ENCODE measurements at places on chromosomes 1 and 21. TPM values are rescaled to one million over a fixed set of nuclear protein-coding genes. Genes with fewer than 3 reads are reported as not detected.

- peak; percentile 85 for DNase-seq
Observed at GRCh38 chr21:41783476-41784180, 16.8 kb upstream of the RIPK4 start.

DNA sequence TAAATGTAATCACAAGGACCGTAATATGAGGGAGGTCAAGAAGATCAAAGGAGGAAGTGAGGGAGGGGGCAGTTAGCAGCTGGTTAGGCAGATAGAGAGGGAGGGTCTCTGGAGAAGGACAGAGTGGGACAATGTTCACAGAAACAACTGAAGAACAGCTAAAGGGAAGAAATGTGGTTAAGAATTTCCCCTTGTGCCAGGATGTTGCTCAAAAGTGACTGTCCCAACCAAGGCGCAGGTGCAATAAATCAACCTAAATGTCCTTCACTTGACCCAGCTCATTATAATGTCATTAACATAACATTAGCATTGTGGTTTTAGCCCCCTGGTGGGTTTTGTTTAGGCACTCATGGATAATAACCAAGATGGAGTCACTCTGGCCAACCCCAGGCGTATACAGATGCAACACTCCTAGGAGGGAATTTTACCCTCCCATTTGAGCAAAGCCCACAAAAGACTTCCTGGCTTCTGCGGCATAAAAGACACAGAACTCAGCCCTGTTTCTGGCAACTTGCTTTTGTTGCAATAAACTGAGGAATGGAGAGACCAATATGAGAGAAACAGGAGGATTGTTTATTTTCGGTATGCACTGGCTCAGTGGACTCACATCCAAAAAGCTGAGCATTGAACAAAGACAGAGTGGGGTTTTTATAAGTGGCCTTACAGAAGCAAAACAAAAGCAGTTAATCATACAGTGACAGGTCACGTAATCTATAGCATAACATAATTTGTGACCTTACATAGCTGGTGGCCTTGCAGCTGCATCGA, 7.3 kb upstream of the CA6 start:
- no peak for DNase-seq

- no peak for DNase-seq
Observed at GRCh38 chr1:42322577-42322976, 12.5 kb downstream of the FOXJ3 start.

DNA sequence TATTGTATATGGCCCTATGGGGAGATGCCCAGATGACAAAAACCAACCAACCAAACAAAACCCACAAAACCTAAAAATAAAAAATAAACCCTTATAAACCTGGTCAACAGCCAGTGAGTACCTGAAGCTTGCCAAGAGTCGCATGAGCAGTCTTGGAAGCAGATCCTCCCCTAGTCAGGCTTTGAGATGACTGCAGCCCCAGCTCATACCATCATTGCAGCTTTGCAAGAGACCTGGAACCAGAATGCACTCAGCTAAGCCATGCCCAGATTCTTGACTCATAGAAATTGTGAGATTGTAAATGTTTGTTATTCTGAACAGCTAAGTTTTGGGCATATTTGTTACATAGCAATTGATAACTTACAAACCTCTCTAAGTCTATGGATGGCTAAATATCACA, 326.8 kb downstream of the HLX start:
- no peak for DNase-seq

- no peak for DNase-seq
Observed at GRCh38 chr1:215083383-215083961, 935 bp downstream of the KCNK2 start.

DNA sequence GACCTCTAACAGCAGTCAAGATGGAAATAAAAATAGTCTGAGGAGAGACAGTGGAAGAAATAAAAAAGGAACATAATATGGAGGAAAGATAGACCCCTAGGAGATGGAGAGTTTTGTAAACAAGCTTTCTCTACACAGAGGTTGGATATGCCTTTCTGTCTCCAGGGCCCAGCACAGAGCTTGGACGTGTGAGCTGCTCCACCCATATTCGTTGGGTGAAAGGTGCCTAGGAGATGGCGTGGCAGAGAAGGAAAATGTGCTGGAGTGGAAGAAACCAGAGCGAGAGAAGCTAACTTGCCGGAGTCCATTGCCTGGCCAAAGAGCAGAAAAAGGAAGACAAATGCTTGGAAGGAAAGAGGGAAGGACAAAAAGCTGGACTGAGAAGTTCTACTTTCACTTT, 78.3 kb upstream of the LMO4 start:
- DNase-seq: no peak

DNA sequence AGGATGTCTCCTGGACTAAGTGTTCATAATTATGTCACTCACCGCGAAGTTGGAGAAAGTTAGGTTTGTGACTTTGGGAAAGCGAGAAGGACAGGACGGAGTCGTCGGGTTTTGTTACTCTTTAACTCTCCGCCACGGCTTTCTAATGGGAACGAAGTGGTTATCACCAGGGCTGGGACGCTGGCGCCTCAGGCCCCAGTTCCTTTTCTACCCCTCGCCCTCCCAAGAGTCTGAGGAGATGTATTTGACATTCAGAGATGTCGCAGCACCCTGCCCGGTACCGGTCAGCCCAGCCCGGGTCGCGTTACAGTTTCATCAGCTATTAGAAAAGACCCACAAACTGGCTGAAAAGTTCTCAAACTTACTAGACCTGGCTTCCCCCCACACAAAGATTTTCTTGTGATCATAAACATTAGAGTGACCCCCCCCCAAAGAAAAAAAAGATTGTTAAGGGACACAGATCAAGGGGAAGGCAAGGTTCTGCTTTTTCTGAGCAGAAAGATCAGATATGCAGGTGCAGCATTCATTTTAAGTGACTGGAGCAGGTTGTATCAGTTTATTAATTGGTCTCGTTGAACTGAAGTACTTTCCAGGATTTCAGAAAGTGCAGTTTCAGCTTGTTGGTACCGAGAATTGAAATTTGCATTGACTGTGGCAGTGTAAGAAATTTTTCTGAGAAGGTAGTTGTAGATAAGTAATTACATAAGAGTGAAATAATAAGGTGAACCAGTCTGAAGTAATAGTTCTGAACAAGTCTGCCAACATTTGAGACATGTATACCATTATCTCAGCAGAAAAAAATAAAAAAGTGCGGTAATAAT, 859 bp upstream of the ZBTB18 start:
- DNase-seq: no peak

DNA sequence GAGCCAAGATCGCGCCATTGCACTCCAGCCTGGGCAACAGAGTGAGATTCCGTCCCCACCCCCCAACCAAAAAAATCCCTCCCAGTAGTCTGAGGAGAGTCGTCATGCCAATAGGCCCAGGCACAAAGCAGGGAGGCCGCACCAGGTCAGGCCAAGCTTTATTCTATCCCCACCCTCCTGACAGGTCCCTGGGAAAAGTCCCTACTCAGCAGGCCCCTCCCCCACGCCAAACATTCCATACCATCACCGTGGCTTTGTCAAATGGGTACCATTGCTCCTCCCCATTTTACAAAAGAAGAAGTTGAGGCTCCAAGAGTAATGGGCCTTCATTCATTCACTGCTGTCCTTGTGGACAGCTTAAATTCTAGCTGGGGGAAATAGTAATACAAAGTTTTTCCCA, 5.3 kb downstream of the GPR3 start:
- no peak for DNase-seq

GRCh38 chr1:64745986-64746940, 1.4 kb downstream of the RAVER2 start:
- DNase-seq: no peak

DNA sequence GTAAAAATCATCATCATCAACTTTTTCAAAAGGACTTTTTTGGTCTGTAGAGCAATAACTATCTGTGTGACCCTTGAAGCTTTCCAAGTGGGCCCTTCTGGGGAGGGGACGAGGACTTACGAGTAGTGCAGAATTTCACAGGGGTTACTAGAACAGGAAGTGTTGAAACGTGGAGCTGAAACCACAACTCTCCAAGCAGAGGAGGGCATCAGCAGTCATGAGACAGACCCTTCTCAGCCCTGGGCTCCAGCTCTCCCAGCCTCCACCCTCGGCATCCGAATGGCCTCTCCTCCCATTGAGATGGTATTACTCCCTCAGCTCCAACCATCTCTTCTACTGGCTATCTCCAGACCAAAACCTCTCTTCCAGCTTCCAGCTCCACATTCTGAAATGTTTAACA, 3.6 kb downstream of the FAM89A start:
- no peak for DNase-seq

Gene TFF3
- 49.6 TPM for total RNA-seq

Gene C4BPA
- not detected for total RNA-seq

Gene WLS
- 194 TPM for total RNA-seq
